ENCODE measurements at places on chromosomes 1 and 21.
A peak's percentile ranks its signal among the peaks of the same experiment; 100 is the strongest.

- no peak for DNase-seq
Measured at GRCh38 chr1:43598622-43599021, 51.3 kb upstream of the KDM4A start.

- DNase-seq, result peak; percentile 43
Measured at GRCh38 chr1:68231627-68232288, 565 bp downstream of the WLS start.

GRCh38 chr1:207313131-207313530 lies 8.3 kb upstream of the CD55 start:
- no peak for DNase-seq

- DNase-seq, result no peak
Measured at GRCh38 chr1:238476841-238477240, 586.1 kb upstream of the ZP4 start.

GRCh38 chr1:209790286-209791193 lies 6.2 kb upstream of the C1orf74 start:
- DNase-seq, result no peak

DNA sequence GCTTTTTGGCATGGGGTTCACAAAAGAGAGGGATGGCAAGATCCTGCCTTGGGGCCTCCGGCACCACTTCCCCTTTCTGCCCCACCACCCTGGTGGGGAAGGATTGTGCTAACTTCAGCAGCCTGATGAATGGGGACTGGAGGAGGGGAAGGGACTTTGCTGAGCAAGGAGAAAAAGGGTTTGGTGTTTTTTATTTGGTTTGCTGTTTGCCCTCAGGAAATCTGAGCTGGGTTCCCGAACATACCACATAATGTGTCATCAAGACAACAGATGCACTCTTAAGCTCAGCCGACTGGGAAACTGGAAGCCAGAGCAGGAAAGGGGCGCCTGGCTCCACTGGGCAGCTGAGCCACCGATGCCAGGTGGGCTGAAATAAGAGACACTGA lies 19.8 kb downstream of the OLFML2B start:
- no peak for DNase-seq

GRCh38 chr1:209870151-209870831 lies 42.5 kb downstream of the UTP25 start:
- peak; percentile 86 for DNase-seq

DNA sequence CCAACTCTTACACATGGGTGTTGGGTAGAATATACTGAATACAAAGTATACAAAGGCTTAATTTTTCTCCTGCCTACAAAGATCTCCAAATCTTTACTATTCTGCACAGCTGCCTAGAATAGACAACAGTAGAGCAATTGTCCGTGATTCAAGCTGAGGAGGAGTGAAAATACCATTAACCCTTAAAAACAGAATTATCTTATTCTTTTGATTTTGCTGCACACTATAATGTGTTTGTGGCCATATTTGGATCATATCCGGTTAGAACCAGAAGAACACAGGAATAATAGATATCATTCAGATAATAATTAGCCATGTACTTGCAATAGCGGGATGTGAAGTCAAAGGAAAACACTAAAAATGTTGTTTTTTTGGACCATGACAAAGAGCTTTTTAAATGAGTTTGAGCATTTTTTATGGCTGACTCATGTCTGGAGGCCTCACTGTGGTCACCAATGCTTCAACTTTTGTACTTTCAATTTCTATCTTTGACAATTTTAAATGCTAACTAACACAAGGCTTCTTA lies 197.6 kb upstream of the FOXD3 start:
- DNase-seq, result peak; percentile 63

- DNase-seq, result peak; percentile 67
Measured at GRCh38 chr1:58855274-58856165, 71.7 kb upstream of the JUN start.

DNA sequence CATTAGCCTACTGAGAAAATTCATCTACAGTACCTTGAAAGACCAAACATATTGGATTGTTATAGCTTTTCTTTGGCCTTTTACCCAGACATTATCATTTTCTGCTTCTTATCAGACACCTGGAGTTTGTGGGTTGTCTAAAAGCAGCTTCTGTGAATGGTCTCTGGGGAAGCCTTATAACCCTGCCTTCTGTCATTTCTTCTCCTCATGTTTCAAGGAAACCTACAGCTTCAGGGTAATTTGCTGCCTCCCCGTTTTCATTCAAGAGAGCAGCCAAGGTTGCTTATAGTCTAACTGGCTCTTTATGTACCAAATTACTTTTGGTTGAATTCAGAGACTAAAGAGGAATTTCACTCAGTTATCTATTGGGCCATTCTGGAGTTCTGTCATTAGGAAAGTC lies 288.3 kb upstream of the SGIP1 start:
- no peak for DNase-seq
